ENCODE measurements at places on chromosomes 16 and 17.

DNA sequence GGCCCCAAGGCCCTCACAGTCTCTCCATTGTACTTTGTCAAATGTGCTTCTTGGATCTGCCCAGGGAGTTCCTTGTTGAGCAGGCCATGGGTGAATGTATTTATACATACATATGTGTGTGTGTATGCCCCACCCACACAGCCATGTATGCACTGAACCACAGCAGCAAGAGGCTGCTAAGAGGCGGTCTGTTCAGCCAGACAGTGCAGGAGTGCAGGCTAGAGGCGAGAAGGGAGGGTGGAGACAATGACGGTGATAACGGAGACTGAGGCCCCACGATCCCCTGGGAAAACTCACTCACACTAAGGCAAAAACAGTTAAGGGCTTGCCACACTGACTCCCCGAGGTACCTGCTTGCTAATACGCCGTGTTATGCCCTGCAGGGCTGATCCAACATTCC, 151.0 kb upstream of the CDC42EP4 start:
- DNase-seq, result peak; percentile 81

- no peak for DNase-seq
Measured at GRCh38 chr16:83794860-83795554, 12.8 kb upstream of the HSBP1 start.

- no peak for DNase-seq
Measured at GRCh38 chr17:43453331-43453812, 30.4 kb upstream of the DHX8 start.

DNA sequence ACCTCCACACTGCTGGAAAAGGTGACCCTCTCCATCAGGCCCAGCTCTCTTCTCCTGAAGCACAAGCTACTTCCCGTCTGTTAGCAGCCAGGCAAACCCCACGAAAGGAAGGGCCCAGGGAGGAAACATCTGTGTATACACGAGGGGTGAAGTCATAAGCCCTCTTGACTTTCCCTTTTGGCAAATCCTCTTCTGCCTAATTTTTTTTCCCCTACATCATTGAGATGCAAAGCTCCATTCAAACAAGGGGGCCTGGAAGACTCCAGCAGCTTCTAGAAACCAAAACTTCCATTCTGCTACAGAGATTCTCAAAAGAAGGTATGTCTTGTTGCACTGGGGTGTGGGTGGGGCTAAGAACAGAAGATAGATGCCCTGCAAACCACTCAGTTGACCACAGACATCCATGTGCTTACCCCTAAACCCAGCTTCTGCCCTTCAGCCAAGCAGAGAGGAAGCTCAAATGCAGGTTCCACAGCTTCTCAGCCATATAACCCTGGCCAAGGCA, 145.6 kb upstream of the RCVRN start:
- no peak for DNase-seq

All from NCI-H2171 treated with DMSO at 0.1 percent for 48 hours (cell line).